ENCODE measurements at places on chromosomes 16 and 17.

DNA sequence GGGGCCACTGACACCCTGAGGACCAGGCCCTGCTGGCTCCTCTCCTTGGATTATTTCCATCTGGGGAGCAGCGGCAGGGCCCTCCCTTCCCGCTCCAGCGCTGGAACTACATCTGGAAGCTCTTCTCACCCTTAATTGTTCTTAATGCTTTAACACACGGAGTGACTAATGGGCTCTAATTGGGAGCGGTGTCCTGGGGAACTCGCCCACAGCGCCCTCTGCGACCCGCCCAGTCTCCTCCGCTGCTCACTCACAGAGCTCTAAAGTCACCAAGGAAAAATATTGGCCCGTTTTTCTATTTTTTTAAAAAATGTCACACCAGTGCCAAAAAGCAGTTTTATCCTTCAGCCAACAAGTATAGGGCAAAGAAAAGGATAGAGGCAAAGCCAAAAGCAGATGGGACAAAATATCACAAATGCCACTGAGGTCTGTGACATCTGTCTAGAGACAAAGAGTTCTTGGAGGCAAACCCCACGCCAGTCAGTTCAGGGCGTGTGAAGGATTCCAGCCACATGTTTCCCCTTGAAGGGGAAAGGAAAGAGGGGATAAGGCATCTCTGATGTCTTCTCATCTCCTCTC, 134.7 kb downstream of the RBFOX3 start:
- no peak for DNase-seq

GRCh38 chr16:66255647-66256046, 110.8 kb upstream of the CDH5 start:
- DNase-seq = no peak

DNA sequence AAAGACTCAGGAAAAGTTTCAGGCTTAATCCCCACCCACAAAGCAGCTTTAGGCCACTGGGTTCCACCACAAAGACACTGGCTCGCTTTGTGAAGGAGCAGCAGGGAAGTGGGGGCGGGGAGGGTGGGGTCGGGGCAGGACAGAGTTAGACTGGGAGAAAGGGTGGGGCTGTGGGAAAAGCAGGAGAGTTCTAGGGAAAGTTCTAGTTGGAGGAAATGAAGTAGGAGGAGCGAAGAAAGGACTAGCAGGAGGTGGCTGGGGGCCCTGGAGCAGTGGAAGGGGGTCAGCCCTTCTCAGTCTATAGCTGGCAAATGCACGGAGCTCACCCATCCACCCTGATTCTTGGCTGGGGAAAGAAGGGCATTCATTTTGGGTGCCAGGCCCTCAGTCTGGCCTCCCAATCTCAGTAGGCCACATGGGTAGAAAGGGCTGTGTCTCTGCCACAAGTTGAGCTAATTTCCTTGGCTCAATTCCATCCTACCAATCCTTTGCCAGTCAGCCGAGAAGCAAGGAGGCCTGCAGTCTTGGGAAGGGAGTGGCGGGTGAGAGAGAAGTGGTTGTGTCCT, 4.6 kb downstream of the INPP5K start:
- DNase-seq = no peak

DNA sequence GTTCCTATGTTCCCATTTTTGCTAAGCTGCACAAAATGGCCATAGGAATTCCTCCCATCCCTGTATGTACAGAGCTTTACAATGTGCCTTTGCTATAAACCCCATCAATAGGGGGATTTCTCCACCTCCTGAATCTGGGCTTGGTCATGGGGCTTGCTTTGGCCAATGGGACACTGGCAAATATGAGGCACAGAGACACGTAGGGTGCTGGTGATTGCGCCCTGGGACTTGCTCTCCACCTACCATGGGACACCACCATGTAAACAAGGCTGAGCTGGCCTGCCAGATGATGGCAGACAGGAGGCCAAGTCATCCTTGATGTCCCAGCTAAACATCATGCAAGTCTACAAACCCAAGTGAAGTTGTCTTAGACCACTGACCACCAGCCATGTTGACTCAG, 15.3 kb upstream of the ALDH3A1 start:
- DNase-seq = no peak

DNA sequence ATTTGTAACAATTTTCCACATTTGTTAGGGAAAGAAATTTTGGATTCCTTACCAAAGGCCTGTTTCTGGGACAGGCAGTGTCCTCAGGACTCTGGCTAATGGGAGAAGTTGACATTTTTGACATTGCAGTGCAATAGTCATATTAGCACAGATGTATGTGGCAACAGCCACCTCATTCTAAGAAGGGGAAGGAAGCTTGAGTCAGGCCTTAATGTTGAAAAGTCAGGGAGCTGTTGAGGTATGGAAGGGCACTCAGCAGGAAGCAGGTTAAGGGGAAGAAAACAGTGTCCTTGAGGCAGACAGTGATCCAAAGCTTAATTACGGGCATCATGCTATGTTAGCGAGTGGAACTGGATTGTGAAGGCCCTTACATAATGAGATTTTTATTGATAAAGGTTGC, 20.9 kb downstream of the AKTIP start:
- no peak for DNase-seq

GRCh38 chr17:14340857-14341754, 40.2 kb downstream of the HS3ST3B1 start:
- no peak for DNase-seq

GRCh38 chr17:43809121-43809520, 23.8 kb downstream of the MPP3 start:
- DNase-seq = no peak

GRCh38 chr17:3892095-3892998, 506 bp downstream of the CAMKK1 start:
- peak; percentile 94 for DNase-seq

- no peak for DNase-seq
Measured at GRCh38 chr16:16871196-16871595, 492.3 kb downstream of the NPIPA7 start.

- DNase-seq = peak; percentile 71
Measured at GRCh38 chr17:66301864-66302741, at the start of gene PRKCA. PRKCA (plus strand) TSS chr17:66302613.

GRCh38 chr17:43367737-43368242, 31.0 kb upstream of the ARL4D start:
- DNase-seq = peak; percentile 16

DNA sequence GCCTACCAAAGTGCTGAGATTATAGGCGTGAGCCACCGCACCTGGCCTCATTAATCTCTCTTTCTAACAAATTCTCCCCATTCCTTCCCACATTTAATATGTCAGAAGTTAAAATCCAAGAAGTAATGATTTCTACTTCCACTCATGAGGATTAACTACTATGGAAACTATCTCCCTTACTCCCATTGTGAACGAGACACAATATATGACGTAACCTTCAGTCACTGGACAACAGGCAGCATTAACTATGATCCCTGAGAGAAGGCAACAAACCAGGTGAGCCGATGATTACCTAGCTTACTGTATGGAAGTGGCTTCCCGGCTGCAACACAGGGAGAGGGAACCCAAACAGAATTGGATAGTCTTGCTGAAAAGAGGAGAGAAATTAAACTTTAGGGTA, 20.0 kb downstream of the GLG1 start:
- DNase-seq = no peak

DNA sequence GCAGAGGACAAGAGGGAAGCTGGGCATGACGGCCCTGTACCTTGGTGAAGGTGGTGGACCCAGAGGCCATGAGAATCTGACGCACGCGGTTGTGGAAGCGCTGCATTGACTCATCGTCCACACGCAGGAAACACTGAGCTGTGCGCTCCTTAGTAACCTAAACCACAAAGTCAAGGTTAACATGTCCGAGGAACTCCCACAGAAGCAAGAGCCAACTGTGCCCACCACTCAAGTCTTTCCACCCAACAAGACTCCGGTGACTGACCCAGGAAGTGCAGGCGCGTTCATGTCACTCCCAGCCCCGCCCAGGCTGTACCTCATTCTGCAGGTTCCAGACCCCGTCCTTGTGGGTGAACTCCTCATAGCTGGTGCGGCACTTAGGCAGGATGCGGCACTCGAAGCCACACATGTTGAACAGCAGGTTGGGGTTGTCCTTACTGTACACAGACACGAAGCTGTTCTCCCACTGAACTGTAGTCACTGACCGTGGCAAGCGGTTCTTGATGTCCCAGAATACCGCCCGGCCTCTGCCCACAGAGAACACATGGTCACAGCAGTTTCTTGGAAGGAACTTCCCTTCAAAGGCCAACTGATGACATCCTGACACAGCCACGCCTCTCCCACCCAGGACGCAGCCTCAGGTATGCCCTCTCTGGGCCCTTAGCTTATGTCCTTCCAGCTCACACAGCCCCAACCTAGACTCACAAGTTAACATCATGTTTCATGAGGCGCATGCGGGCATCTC, 11.5 kb downstream of the PRPF8 start:
- peak; percentile 38 for DNase-seq

DNA sequence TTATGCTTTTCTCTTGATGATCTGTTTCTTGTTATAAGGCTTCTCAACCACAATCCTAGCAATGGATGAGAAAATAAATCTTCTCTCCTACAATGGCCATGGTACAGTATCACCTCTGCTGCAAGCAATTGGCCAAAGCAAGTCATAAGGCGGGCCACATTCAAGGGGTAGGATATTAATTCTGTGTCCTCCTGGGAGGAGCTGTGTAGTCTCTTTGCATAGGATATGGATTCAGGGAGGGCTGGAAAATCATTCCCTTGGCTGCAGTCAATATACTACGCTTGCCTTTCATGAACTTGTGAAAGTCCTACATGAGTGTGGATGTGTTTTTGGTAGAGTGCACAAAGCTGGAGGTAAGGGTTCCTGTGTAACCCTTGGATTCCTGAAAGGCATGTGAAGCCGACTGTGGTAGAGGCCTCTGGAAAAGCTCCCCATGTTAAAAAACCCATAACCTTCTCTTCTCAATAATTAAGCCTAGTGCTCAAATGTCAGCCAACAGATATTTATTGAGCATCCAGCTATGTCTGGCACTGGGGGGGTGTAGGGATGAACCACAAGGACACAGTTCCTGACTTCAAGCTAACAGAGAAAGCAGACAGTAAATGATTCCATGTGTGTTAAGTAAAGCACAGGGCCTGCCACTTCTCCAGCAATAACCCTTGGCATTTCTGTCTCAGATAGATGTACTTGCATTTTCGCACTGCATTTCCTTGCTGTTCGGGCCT, 147.6 kb upstream of the HS3ST3A1 start:
- no peak for DNase-seq

DNA sequence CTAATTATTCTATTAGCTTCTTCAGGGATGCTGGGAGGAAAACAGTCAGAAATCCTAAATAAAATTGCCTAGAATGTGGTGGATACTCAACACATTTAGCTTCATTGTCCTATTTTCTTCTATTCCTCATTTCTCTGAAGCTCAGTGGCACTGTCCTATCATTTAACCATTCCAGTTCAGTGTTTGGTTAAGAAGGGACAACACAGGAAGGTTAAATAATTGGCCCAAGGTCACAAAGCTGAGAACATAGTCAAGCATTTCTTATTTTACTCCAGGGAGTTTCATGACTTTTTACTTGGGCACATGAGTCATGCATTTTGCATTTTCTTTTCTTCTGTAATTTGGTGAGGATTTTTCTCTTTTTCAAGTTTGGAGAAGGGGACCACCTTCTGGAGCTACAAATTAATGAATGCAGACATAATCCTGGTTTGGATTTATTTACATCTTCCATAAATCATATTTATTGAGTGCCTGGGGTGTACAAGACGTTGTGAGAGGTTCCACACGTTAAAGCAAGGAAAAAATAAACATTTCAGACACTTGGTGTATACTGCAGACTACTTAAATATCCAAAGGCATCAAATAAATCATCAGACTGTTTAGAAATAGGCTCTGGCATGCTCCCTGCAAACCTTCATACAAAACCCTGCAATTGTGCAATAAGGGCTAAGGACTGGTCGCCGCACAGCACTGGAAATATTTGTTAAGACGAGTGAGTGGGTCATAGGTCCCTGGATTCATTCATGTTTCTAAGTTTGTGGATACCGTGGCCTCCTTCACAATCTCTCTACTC, 263.9 kb downstream of the MAF start:
- no peak for DNase-seq

DNA sequence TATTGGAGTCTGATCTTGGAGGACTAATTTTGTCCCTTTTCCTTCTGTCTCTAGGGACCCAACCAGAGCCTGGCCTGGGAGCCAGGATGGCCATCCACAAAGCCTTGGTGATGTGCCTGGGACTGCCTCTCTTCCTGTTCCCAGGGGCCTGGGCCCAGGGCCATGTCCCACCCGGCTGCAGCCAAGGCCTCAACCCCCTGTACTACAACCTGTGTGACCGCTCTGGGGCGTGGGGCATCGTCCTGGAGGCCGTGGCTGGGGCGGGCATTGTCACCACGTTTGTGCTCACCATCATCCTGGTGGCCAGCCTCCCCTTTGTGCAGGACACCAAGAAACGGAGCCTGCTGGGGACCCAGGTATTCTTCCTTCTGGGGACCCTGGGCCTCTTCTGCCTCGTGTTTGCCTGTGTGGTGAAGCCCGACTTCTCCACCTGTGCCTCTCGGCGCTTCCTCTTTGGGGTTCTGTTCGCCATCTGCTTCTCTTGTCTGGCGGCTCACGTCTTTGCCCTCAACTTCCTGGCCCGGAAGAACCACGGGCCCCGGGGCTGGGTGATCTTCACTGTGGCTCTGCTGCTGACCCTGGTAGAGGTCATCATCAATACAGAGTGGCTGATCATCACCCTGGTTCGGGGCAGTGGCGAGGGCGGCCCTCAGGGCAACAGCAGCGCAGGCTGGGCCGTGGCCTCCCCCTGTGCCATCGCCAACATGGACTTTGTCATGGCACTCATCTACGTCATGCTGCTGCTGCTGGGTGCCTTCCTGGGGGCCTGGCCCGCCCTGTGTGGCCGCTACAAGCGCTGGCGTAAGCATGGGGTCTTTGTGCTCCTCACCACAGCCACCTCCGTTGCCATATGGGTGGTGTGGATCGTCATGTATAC, 8.0 kb downstream of the GPRC5C start:
- DNase-seq = no peak

GRCh38 chr17:43217614-43218087, 6.0 kb downstream of the TMEM106A start:
- DNase-seq = no peak

DNA sequence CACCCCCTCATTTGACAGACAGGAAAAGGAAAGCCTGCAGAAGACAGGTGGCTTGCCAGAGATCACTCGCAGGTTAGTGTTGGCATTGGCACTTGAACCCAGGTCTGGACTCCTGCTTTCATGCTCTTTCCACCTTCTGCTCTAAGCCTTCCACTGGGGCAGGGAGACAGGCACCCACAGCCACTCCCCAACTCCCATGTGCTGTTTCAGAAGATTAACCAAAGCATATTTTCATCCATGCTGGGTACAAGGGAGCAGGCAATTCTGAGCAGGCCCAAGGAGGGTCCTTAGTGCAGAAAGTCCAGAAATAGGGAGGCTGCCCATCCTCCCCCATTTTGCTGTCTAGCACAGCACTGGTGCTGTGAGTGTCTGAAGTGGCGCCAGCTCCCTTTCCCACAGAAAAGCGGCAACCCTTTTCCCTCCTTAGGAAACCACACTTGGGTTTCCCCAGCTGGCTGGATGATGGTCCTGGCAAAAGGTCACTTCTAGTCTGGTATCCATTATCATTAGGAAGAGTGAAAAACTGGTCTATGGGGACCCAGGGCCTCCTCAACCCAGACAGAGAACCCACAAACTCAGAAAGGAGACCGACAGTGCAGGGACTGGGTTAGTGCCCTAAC, 2.0 kb upstream of the CAVIN1 start:
- DNase-seq = no peak

GRCh38 chr17:29954405-29954804, 13.0 kb downstream of the EFCAB5 start:
- DNase-seq = no peak
